ENCODE measurements at places on chromosomes 3 and 15. TPM values are rescaled to one million over a fixed set of nuclear protein-coding genes. Genes with fewer than 3 reads are reported as not detected.
A peak's percentile ranks its signal among the peaks of the same experiment; 100 is the strongest.

Gene IFT122
- total RNA-seq: 26.5 TPM

DNA sequence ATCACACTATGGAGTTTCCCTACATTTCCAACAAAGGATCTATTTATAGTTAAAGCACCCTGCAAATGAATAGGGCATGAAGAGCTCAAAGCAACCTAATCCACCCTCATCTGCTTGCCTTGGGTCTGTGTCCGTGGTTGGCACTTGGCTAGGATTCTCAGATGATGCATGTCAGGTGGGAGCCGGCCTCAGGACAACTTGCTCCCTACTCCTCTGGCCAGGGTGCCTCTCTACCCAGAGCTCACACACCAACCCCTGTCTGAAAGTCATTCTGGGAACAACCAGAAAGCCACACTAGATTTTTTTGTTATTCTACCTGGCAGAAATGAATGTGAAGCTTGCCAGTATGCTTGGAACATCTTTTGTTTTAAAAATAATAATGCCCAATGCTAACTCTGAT is 13.2 kb downstream of the ARHGEF3 start:
- no peak for DNase-seq

DNA sequence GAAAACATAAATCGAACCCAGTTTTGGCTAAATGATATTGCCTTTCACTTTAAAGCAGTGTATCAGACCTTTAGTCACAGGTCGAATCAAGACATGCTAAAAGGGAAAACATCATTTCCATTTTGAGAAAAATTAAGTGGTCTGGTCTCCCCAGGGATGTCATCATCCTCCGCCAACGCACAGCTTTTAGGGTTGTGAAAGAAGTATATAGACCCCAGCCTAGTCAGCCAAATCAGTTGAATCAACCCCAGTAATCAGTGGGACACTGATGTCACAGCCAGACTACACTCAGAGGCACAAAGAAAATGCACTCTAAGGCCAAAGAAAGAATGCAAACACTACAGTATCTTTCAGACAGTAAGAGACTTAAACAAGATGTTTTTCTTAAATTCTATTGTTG is 187.4 kb downstream of the ZIC4 start:
- DNase-seq: peak; percentile 17

DNA sequence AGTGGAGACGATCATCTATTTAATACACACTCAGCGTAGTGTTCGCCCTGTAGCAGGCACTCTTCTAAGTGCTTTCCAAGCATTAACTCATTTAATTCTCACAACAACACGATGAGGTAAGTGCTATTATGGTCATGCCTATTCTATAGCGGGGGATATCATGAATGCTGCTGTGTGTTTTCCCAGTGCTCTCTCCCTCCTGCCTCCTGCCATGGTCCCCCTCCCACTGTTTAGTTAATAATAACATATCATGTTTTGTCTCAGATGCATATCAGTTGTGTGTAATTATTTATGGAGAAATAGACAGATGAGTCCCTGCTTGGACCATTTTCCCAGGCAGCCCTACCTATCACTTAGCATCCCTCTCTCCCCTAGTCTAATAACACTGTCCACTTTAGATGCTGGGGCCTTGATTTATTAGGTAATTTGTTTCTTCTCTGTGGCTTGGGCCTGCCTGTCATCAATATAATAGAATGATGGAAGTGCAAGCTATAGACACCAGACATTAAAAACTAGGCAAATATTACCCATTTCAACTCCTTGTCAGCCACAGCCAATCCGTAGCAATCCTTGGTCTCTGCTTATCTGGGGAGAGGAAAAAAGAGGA is 122.9 kb upstream of the TLE3 start:
- no peak for DNase-seq

- DNase-seq: no peak
Observed at GRCh38 chr3:105505170-105505569, 138.5 kb downstream of the ALCAM start.

Gene PLA2G4D
- 0.06 TPM for total RNA-seq

DNA sequence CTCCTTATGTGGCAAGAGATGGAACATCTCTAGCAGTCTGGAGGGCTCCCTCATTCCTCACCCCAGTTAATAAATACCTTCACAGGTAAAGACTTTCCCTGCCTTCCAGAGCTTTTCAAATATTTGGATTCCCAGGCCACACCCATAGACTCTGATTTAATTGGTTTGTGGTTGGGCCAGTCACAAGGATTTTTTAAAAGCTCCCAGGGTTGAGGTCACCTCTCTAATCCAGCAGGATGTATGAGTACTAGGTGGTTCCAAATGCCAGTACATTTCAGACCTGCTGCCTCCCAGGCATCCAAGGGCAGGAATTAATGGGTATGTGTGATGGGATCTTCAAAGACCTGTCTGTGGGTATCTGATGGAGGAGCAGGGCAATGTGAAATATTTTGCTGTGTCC is 312.8 kb downstream of the CLSTN2 start:
- no peak for DNase-seq

Gene SLC15A2
- 42.3 TPM for total RNA-seq

Gene HACD2
- total RNA-seq: 56.2 TPM

DNA sequence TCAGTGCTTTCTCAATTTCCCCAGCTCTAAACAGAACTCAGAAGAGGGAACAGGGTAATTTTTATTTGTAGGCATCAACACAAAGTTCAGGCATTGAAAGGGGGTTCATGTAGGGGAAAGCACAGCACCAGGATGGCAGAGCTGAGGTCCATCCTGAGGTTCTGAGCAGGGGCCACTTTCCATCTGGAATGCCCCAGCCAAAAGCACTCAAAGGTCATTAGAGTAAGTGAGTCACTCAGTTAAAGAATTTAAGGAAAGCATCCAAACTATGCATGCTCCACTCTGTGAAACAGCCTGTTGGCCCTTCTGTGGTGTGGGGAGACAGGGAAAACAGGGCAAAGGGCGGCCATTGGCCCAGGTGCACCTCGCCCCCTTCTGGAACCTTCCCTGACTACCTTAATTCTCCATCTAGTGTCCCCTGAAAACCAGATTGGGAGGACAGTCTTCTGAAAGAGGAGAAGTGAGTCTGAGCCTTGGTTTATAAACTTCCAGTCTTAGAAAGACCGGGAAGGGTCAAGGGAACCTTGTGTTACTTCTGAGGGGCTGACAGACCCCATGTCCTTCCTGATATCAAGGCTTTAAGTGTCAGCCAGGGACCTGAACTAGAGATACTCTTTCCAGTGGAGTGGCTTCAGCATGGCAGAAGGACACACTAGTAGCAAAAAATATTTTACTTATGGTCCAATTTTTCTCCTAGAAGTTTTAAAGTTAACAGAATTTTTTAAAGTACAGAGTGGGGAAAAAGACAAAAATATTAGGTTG is 133.3 kb downstream of the MYLK start:
- DNase-seq: no peak

Gene TRIM71
- total RNA-seq: 1.7 TPM

DNA sequence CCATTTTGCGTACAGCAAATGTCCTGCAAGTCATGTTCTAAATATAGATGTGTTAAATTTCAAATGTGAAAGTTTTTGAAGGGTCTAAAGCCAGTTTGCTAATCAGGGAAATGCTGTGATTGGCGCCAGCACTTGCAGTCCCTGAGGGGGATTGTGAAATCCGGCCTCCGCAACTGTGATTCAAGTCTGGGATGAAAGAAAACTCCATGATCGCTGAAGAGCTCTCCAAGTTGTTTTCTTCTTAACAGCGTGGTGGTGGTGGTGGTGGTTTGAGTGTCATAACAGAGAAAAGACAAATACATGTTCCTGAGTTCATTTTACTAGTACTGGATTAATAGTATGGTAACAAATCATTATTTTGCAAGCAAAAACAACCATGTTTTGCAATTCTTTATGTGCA is 51.8 kb downstream of the MITF start:
- no peak for DNase-seq

DNA sequence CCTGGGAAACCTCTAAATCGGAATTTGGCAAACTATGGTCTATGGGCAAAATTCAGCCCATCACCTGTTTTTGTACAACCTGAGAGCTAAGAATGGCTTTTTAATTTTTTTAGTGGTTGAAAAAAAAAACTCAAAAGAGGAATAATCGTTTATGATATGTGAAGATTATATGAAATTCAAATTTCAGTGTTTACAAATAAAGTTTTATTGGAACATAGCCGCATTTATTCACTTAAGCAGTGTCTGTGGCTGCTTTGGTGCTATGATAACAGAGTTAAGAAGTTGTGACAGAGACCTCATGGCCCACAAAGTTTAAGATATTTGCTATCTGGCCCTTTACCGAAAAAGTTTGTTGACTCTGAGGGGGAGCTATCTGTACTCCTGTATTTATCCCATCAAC is 36.4 kb upstream of the LACTB start:
- no peak for DNase-seq

GRCh38 chr3:20077068-20077467 is 36.8 kb downstream of the KAT2B start:
- DNase-seq: no peak

- no peak for DNase-seq
Observed at GRCh38 chr3:12892840-12893189, 51.5 kb upstream of the RPL32 start.

GRCh38 chr3:31167666-31168065 is 273.2 kb upstream of the GADL1 start:
- DNase-seq: no peak

- no peak for DNase-seq
Observed at GRCh38 chr3:197244751-197245150, 53.7 kb downstream of the DLG1 start.

DNA sequence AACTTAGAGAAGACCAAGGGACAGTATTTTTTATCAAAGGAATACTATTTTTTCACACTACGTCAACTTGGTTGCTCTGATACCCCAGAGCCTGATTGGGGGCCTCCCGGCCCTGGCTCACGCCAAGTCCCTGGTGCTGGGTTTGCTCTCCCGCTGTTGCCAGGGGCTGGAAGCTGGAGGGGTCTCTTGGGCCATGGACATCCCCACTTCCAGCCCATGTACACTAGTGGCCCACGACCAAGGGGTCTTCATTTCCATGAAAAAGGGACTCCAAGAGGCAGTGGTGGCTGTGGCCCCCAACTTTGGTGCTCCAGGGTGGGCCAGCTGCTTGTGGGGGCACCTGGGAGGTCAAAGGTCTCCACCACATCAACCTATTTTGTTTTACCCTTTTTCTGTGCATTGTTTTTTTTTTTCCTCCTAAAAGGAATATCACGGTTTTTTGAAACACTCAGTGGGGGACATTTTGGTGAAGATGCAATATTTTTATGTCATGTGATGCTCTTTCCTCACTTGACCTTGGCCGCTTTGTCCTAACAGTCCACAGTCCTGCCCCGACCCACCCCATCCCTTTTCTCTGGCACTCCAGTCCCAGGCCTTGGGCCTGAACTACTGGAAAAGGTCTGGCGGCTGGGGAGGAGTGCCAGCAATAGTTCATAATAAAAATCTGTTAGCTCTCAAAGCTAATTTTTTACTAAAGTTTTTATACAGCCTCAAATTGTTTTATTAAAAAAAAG is 20.3 kb upstream of the BSN start:
- DNase-seq: no peak

Gene CLK3
- 60.3 TPM for total RNA-seq

- no peak for DNase-seq
Observed at GRCh38 chr3:3603351-3603750, 195.9 kb upstream of the LRRN1 start.

GRCh38 chr15:42704492-42704926 is 32.4 kb downstream of the CDAN1 start:
- DNase-seq: no peak

- DNase-seq: no peak
Observed at GRCh38 chr3:194276768-194277103, 74.4 kb downstream of the CPN2 start.

Data from spinal cord (tissue), 10 donors.